C1 segment of cervical spinal cord (tissue), 14 donors: ENCODE measurements at places on chromosomes 13 and 19.

DNA sequence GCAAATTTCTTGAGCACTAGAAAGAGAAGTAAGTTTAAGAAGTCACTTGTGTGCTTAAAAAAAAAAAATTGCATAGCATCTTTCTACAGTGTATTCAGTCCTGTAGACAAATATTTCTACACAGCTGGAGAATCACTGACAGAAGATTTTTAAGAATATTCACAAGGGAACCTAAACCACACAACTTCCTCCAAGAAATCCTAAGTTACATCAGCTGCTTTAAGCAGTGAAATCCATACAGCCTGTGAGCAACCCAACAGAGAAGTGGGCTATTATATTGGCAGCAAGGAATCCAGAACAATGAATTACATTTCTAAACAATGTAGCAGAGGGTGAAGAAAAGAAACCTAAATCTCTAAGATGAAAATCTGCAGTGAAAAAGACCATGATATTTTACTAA is 1.5 kb downstream of the DOCK9 start:
- no peak for DNase-seq

GRCh38 chr13:67015976-67016600 is 214.0 kb downstream of the PCDH9 start:
- DNase-seq: no peak

- no peak for DNase-seq
These were observed 11.5 kb downstream of the CIB3 start for GRCh38 chr19:16161840-16162239.

GRCh38 chr19:18594096-18594823 is 5.7 kb downstream of the REX1BD start:
- DNase-seq: peak; percentile 11

- no peak for DNase-seq
These were observed 451.0 kb upstream of the SLC10A2 start for GRCh38 chr13:103517066-103517767.

- no peak for DNase-seq
These were observed 1623.5 kb downstream of the PCDH9 start for GRCh38 chr13:65606622-65607021.

- peak; percentile 29 for DNase-seq
These were observed 4.4 kb upstream of the ZNF681 start for GRCh38 chr19:23762884-23763711.
